ENCODE measurements at places on chromosomes 2 and 18.

- no peak for DNase-seq
Observed at GRCh38 chr2:23241611-23242245, 143.3 kb upstream of the KLHL29 start.

- DNase-seq: peak; percentile 59
Observed at GRCh38 chr2:134718023-134718816, 580 bp downstream of the TMEM163 start.

DNA sequence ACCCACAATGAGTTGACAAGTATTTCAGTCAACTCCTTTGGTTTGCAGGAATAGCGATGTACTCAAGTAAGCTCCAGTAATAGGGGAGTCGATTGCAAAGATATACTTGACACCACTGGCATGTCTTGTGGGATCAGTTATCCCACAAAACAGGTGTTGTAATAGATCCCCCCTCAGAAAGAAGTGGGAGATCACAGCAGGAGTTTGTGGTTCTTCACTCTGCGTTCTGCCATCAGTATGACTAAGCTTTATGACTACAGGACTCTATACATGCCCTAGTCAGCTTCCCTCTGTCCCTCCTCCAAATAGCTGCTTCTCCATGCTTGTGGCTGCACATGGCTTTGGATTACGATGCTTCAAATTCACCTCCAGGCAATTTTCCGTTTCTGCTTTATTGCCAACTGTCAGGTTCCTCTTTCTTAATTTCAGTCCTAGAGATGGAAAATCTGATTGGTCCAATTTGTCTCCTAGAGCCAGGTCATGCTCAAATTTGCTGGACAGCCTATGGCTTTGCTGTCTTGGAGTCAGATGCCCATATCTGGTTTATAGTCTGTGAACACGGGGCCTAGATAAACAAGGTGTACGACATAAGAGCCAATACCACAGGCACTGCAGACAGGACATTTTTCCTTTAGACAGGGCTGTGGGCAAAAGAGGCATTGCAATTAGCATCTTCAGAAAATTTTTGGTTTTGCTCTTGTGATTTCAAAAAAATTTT lies 221.7 kb downstream of the PAX3 start:
- DNase-seq: no peak

DNA sequence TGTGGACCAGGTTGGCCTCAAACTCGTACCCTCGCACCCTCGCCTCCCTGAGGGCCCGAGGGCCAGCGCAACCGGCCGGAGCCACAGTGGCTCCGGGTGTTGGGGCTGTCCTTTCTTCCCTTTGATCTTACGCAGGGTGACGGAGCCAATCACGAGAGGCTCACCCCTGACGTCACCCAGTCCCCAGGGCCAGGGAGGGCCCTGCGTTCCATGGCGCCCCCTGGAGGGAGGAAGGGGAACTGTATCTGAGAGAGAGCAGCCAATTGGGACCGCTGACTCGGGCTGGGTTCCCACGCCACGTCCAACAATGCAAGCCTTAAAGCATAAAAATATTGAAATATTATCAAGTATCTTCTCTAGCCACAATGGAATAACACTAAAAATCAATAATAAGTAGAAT lies 432.8 kb upstream of the LRRTM4 start:
- no peak for DNase-seq

GRCh38 chr2:160892204-160892603 lies 268.0 kb upstream of the TANK start:
- DNase-seq: no peak

DNA sequence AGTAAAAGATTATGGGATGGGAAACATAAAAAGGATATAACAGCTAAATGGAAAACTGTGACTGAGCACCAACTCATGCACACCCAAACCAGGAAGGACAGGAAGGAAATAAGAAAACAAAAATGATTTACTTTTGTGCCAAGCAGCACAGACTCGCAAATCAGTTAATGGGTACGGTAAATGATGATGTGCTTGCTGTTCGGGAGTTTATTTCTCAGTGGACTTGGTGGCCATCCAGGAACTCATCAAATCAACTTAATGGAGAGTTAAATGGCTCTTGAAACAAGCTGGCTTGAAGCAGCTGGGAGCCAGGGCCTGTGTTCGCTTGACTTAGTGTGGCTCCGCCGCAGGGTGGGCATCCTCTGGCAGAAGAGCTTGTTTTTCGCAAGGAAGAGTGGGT lies 36.2 kb downstream of the MTCL1 start:
- DNase-seq: no peak

DNA sequence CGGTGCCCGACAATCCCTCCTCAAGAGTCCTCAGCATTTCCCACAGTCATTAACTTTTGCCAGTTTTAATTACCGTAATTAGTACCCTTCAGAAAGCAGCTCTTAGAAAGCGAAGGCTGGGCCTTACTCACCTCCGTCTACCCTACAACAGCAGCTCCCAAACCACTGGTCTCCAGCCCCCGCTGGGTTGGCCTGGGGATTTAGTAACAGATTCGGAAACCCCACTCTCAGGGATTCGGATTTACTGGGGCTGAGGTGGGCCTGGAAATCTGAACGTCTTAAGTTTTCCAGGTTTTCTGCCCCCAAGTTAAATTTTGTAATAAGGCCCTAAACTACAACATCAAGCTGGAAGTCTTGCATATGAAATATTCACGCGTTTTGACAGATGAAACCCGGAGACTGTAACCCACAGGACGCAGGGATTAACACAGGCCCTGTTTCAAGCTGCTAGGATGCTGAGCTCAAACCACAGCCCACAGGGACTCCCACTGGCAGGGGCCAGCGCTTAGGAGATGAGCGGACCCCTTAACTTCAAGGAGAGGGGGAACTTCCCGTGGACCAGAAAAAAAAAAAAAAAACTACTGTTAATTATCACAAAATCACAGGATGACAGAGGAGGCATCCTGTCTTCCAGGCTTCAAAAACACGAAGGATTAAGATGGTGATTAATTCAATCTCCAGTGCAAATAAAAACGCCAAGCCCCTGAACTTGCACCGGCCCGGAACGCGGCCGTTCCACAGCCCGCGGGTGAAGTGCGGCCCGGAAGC lies 985 bp downstream of the ILKAP start:
- DNase-seq: peak; percentile 45

- no peak for DNase-seq
Observed at GRCh38 chr18:9950289-9951016, 36.6 kb downstream of the VAPA start.

DNA sequence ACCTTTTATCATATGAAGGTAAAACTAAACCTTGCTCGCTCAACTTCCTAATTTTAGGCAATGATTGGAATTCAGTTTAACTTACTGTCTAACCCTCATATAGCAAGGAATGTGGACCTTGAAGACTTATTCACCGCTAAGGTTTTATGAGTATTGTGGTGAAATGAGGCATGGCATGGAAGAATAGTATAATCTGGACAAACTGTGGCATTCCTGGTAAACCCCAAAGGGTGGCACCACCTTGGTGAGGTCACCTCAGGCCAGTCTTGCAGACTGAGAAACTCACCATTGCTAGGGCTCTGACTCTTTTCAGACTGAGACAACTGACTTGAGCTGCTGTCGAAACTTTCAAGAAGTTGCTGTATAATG lies 51.1 kb upstream of the EHBP1 start:
- no peak for DNase-seq

DNA sequence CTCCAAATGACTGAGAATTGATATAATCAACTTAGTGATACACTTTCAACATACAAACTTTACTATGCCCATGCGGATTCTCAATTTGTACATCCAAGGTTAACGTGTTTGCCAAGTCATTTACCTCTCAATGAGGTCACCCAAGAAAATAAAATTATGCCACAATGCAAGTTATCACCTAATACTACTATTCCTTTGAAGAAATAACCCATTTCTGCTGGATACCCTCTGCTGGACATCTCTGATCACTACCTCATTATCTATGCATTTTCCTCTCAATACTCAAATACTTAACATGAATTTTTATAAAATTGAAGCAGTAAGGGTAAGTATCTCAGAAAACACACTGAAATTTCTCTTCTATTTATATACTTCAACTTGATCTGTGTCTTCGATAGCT lies 12.7 kb downstream of the HNRNPLL start:
- DNase-seq: no peak

DNA sequence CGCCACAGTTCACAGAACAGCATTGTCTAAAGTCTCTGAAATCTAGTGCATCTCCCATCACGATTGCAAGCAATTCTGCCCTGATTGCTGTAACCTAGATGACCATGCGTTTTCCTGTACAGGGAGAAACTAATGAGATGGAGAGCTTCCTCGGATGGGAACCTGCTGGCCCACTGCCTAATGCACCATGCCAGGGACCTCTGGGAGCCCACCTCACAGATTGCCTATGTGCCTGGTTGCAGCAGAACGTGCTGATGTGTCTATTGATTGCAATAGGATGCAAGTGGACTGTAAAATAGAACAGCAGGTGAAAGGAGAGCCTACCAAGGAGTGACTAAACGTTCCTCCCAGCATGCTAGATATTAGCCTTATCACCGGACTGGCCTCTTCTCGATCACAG lies 141.0 kb upstream of the RAB12 start:
- no peak for DNase-seq

DNA sequence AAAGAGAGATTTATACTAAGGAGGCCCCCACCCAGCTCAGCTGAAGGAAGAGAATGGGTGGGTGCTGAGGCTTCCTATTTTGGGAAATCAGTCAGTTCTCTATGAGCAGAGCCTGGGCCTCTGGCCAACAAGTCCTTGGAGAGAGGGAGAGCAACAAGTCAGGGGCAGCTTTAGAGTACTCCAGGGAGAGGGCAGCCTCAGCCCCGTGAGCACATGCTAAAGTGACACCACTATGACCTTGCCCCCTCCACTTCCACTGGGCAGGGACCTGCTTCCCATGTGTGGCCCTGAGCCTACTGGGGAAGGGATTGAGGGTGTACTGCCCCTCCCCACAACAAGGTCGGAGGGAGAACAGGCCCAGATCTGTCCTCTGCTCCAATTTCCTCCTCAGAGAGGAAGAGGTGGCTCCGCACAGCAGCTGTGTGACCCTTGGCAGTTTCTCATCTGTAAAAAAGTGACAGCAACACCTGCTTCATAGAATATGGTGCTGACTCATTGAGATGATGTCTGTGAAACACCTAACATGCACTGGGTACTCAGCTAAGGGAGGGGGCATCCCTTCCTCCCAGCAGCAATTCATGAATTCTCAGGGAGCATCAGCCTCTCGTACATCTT lies 72.9 kb downstream of the CLHC1 start:
- DNase-seq: peak; percentile 36

- DNase-seq: no peak
Observed at GRCh38 chr2:216796115-216796840, 63.6 kb downstream of the TNP1 start.

DNA sequence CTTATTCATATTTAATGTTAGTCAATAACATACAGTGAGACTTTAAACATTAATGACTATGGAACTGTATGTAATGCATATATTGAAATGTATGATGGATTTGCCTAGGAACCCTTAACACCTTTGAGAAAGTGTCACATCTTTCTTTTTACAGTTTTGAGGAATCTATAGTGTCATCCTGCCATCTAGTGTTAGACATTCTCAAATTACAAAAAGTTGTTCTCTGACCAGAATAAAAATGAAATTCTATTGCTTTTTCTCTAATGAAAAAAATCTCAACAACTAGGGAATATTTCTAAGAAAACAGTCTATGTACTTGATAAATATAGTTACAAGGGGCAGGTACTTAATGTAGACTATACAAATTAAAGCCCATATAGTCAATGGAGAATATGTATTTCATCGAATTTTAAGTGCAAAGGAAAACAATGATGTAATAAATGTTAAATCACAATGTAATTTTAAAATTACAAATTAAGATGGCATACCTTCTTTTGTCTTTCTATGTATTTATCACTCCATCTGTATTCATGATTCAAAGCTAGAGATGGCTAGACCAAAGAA lies 5.1 kb upstream of the CALCRL start:
- no peak for DNase-seq

- no peak for DNase-seq
Observed at GRCh38 chr2:55547001-55547400, 27.5 kb downstream of the CFAP36 start.

GRCh38 chr18:58087928-58088690 lies 44.1 kb downstream of the NEDD4L start:
- no peak for DNase-seq

GRCh38 chr2:144670738-144671137 lies 150.8 kb upstream of the ZEB2 start:
- no peak for DNase-seq

DNA sequence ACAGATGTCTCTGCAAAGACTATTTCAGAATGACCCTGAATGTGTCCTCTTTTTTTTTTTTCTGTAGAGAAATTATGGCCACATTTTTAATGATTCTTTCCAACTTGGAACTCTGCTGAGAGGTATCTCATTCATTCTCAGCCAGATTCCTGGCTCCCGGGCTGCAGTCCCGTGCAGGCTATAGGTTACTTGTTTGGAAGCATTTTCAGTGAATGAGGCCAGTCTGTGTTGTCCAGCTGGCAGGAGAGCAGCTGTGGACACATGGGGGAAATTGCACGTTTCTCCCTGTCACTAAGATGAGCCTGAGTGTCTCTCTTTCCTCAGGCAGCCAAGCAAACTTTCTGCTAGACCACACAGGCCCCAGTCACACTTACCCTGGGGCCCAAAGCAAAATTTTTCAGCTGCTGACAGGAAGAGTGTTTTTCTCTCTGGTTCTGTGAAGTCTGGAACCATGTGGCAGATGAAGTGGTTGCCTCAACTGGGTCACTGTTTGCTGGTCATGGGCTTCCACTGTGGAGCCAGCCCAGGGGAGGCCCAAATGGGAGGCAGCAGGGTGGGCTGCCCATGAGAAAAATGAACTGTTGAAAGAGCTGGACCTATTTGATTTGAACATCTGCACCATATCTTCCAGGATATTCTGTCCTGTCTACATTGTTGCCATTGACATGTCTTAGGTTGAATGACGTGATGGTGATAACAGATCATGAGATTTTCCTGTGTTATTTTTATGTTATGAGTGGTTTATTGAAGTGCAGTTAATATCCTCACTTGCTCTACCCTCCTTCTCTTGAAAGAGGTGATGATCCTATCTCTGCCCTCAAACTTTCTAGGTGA lies 431.2 kb downstream of the LPIN1 start:
- peak; percentile 31 for DNase-seq

DNA sequence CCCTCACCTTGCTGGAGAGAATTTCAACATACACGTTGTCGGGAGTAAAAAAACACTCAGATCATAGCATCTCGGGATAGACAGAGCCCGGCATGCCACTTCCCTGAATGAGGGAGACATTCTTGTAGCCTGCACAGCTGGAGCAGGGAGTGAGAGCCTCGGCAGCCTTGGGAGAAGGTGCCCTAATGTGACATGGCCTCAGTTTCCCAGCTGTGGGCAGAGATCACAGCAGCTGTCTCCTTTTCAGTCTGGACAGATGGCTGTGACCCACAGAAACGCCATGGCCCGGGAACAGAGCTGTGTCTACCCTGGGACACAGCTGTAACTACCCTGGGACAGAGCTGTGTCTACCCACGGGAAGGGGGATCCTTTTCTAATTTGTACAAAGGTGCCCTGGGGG lies 55.9 kb downstream of the HS1BP3 start:
- DNase-seq: no peak

DNA sequence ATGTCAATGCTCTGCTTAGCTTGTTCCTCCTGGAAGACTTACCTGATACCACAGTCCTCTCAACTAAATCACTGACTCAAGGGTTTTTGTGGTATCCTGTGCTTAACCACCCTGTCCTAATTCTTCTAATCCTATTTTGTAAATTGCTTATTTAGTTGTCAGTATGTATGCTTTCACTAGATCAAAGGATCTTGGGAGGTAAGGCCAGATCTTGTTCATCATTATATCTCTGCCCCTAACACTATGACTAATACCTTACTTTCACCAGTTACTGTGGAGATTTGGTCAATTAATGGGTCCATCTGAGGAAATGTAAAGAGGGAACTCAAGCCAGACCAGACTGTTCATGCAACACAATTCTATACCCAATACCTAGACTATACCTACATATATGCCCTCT lies 203.2 kb downstream of the GULP1 start:
- DNase-seq: no peak
